ENCODE measurements at places on chromosomes 2 and 18. TPM values are rescaled to one million over a fixed set of nuclear protein-coding genes. Genes with fewer than 3 reads are reported as not detected.

DSG1 gene
- total RNA-seq: not detected

RPRM gene
- not detected for total RNA-seq

CELF4 gene
- total RNA-seq: not detected

COL4A4 gene
- 0.28 TPM for total RNA-seq

IL1F10 gene
- total RNA-seq: not detected

MYO1B gene
- 87.3 TPM for total RNA-seq

PDE6D gene
- 15.7 TPM for total RNA-seq

ATP6V1C2 gene
- total RNA-seq: under 0.01 TPM

SERPINB4 gene
- total RNA-seq: 0.09 TPM
